Fibroblast of lung (primary cell): ENCODE measurements at places on chromosomes 16 and 17. TPM values are rescaled to one million over a fixed set of nuclear protein-coding genes. Genes with fewer than 3 reads are reported as not detected.

DNA sequence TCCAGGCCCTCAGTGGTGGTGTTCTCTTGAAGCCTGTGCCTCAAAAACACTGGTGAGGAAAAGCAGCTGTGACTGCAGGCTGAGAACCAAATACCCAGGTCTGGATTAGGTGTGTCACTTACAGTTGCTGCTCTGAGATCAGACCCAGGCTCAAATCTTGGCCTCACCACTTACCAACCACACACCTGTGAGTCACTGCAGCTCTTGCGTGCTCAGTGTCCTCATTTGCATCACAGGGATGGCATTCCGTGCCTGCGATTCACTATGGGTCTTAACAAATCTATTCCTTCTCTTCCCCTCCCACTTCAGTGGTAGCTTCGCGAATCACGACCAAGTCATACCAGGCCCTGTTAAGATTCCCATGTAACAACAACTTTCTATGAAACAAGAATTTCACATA is 233.4 kb upstream of the HSBP1 start:
- DNase-seq, result peak; percentile 40

DNA sequence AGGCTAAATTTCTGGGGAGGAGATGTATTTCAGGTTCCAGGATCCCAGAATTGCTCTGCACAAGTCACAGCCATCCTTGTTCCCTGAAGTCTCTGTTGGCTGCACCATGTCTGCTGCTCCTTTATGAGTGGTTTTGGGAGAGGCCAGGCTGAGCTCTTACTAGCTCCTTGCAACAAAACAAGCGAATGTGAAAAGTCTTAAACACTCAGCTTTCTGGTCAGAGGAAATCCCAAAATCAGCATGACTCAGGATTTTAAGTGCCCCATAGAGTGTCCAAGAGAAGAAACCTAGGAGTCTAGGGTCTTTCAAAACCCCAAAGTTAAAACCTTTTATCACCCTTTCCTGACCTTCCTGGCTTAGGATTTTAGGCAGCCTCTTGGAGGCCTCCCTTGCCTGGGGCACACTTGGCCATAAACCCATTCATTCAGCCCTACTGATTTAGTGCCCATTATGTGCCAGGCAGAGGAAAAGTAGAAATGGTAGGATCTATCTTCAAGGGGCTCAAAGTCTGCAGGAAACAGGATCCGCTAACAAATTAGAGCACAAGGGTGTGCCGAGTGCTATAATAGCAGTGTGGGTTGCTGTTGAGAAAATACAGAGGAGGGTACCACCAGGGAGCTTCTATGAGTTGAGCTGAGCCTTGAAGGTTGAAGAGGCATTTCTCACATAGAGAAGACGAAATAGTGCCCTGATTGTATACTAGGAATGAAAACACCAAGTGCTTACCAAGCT is 36.9 kb downstream of the SOST start:
- peak; percentile 23 for DNase-seq

DNA sequence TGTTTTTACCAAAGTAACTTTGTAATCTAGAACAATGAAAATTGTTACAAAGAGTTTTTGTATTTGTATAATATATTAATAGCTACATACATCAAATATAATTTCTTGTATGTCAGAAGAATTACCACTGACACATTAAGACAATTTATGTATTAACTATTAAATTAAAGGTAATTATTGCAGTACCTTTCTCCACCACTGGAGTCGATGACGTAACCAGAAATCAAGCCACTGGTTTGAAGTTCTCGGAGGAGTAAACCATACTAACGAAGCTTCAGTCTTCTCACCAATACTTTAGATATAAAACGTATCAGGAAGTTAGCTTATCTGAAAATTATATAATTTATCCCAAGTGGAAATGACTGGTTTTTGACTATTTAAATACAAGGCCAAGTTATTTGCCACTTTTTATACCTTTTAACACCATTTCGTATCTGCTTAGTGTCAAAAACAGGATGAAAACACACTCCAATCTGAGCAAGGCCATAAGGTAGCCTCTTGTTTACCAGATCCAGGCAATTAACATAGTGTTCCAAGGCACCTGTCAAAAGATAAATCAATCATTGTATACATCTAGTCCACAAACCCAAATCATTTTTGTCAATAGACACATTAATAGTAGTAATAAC is 4.3 kb downstream of the POLG2 start:
- peak; percentile 30 for DNase-seq

GRCh38 chr17:46901291-46901690 is 21.7 kb upstream of the GOSR2 start:
- no peak for DNase-seq

DNA sequence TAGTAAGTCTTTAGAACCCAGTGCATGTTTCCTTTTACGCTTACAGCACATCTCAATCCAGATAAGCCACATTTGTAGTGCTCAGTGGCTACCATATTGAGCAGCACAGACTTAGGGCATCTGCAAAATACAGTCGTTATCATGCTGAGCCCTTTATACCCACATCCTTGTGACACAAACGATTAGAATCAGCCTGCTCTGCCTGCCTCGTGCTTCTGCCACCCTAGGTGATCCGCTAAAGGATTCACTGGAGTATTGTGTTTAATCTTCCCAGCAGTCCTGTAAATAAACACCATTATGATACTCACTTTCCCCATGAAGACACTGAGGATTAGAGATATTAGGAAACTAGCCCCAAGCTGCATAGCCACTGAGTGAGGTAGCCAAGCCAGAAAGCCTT is 51.3 kb upstream of the FA2H start:
- no peak for DNase-seq

Gene HEATR9
- not detected in 2 replicates for total RNA-seq

DNA sequence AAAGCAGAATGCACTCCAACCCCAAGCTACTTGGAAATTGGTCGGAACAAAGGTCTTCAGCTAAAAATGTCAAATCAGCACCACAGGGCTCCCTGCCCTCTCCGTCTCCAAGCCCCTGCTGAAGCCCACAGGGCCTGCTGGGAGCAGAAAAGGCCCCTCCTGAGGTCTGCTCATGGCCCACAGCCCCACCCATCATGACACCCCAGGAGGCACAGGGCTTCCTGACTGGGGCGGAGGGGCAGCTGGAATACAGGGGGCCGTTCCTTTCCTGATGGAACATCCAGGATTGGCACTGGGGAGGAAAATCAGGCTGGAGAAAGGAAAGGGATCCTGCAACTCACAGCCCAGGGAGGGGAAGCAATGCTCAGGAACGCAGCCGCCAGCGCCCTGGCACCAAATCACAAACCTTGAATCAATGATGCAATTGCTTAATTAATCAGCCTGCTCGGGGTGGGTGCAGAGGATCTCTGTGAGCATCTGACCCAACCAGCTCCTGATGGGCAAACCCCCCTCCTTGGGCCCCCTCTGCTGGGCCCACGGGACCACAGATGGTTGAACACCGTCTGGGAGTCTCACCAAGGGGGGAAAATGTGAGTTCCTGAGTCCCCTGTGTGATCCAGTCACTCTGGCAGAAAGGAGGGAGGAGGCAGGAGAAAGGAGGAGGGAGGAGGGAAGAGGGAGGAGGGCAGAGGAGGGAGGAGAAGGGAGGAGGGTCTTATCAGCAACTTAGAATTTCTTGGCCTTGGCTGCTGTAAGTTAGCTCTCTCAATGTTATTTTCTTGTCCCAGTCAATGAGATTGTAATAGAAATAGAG is 155.5 kb downstream of the ZNF423 start:
- peak; percentile 54 for DNase-seq

DNA sequence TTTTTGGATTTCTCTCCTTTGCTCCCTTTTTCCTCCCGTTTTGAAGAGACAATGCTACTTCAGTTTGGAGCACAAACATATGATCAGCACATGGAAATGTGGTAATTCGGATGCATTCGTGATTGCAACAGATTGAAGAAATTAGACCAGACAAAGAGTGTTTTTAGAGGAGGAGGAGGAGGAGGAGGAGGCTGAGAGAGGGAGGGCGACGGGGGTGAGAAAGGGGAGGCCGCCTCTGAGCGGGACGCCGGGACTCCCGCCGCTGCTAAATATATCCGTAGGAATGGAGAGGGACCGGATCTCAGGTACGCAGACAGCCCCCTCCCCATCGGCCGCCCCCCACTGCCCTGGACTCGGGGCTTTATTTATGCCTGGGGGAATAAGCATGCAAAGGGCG is 179.3 kb downstream of the SEC14L1 start:
- DNase-seq, result peak; percentile 85

- DNase-seq, result no peak
Observed at GRCh38 chr17:6853764-6854442, 22.4 kb upstream of the TEKT1 start.

- DNase-seq, result peak; percentile 69
Observed at GRCh38 chr16:89315791-89316581, 98.5 kb downstream of the ZNF778 start.

GRCh38 chr17:44536090-44536953 is 21.0 kb upstream of the FZD2 start:
- DNase-seq, result peak; percentile 10

DNA sequence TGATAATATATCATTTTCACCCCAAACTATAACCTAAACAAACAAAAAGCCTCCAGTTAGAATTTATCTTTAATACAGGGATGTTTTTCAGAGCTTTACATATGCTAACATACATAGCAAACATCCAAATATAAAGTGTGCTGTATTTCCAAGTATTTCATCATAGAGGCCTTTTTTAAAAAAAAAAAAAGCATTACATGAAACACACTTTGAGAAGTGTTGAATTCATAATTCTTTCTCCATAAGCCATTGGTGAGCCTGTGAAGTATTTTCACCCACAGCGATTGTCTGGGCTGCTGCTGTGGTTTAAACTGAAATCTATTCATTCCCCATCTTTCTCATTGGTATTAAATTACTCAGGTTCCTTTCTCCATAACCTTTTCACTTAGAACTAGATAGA is 503.4 kb upstream of the CDH8 start:
- no peak for DNase-seq
